ENCODE measurements at places on chromosomes 2 and 18.

GRCh38 chr2:238650536-238650935 is 197.3 kb upstream of the TWIST2 start:
- DNase-seq = no peak

DNA sequence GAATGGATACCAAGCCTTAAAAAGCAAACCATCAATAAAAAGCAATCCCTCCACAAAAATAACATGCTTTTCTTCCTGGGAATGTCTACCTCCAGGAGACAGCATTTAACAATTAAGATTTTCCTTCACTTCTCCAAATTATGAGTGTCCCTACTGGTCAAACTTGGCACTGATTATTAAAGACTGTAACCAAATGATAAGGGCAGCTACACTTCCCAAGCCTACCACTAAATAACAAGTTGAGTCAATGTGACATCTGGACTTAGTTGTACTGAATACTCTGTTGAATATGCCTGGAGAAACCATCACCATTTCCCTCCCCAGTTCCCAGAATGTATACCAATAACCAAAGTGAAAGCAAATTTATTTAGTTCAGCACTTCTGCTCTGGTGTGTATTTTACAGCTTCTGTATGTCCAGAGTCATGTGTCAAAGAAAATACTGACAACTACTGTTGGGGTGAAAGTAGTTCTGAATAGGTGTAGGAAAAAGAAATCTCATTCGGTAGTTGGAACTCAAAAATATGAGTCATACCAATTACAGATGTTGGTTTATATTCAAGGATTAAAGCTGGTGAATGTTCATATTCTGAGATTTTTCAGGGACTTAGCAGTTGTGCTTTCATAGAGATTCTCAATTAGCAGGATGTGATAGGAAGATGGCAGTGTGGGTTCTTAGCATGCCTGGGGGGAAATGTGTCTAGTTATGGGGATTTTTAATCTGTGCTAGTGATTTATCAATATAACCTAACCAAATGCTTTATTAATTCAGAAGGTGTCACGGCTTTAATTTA is 1291.6 kb upstream of the GYPC start:
- DNase-seq = no peak

- no peak for DNase-seq
Observed at GRCh38 chr2:66370824-66371223, 64.1 kb upstream of the MEIS1 start.

DNA sequence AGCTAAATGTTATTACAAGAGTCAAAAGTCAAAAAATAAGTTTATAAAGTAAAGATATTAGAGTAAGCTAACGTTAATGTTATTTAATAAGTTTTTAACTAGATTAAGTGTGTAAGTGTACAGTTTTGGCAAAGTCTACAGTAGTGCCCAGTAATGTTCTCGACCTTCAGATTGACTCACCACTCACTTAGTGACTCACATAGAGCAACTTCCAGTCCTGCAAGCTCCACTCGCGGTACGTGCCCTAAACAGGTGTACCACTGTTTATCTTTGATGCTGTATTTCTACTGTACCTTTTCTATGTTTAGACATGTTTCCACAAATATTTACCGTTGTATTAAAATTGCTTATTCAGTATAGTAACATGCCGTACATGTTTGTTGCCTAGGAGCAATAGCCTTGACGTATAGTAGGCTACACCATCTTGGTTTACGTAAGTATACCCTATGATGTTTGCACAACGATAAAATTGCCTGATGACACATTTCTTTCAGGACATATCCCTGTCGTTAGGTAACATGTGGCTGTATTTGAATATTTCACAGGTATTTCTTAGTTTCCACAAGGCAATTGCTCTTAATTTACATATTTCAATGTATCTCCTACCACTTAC is 1641.9 kb upstream of the PIK3C3 start:
- no peak for DNase-seq

DNA sequence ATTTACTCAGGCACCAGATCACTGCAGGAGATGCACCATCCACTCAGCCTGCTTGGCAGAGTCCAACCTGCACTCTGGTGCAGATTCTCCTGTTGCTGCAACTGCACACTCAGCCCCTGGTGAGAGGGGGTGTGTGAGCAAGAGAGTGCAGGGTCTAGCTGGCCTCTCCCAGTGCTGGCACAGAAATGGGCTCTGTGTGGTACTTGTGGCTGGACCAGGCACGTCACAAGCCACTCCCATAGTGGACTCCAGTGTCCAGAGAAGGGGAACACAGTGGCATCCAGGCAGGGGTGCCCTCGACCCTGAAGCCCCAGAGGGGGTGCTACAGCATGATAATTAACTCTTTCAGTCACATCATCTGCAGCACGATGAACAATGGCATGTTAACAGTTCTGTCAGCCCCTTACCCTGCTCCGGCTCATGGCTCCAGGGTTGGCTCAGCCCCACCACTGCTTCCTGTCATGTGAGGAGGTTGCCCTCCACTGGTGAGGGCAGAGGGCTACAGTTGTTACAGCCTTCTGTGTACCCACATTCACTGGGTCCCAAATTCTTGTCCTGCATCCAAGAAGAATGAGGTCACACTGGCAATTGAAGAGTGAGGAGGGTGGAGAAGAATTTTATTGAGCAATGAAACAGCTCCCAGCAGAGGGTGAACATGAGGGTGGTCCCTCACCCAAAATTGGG is 135.7 kb downstream of the EVA1A start:
- no peak for DNase-seq

- DNase-seq = no peak
Observed at GRCh38 chr2:72457801-72458516, 310.3 kb upstream of the CYP26B1 start.

DNA sequence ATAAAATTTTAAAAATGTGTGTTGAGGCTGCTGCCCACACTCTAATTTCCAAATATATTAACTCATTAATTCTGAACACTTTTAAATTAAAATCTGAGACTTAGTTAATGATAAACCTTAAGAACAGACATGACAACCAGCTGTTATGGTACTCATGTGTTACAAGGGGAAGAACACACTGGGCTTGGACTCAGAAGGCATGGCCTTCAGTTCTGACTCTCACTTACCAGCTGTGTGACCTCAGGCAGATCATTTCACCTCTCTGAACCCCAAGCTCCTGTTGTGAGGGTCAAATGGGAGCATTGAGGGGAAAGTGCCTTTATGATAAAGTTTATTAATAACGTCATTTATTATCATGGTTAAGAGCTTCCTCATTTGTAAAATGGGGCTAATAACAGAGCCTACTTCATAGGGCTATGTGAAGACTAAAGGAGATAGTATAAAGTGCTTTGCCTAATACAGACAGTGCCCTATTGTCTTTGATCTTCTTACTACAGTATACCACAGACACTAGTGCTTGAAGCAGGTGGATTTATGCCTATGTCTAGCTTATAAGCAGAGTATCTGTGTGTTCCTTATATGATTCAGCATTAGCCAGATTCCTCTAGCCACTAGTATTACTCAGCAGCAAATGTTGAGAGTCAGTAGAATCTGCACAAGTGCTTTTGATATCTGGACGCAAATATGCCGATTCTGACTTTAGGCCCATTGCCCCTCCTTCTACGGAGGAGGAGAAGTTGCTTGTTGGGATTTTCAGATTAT is 99.6 kb downstream of the SGPP2 start:
- no peak for DNase-seq

DNA sequence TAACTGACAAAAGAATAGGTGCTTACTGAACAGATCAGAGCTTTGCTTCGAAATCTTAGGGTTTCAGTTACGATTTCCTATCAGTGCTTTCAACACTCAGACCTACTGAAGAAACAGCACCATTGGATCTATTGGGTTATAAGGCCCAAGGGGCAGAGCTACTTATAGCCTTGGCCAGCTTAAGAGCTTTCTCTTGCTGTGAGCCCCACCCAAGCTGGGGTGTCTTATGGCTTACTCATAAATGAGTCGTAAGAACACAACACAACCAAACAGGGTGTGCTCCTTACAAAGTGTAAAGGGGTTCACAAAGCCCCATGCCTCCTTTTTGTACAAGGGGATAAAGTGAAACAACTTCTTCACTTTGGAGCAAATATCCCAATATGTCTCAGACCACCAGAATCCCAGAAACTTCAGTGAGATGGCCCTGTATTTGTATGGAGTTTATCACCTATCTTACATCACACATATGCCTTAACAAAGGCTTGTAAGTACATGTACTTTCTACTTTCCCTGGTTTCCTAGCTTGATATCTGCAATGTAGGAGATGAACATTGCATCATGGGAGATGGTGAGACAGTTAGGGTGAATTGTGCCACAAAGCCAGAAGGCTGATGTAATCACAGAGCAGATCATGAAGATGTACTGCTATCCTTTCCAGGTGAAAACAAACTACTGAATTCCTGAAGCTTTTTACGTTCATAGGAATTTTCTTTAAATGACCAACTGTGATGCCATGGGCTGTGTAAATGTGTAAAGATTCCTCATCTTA is 115.5 kb upstream of the GLI2 start:
- DNase-seq = no peak

DNA sequence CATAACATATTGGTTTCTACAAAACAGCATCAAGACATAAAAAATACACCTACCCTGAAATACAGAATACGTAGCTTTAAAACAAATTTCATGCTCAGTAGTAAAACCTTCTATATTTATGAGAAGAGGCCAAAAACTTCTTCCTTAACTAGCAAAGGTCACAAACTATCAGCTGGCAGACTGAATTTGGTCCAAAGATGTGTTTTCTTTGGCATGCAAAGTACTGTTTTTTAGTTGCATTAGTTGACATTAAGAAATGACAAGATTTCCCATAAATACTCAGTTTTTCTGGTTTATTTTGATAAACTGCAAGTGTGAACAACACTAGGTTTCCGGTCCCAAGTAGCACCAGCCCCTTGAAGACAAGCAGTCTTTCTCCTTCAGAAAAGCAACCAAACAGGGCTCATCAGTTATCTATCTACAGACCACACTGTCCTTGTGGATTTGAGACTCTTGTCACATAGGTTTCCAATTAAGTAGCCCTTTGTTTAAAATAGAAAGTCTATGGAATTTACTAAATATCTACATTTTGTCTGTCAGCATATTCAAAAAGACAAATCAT is 35.6 kb downstream of the SLC25A12 start:
- DNase-seq = no peak

DNA sequence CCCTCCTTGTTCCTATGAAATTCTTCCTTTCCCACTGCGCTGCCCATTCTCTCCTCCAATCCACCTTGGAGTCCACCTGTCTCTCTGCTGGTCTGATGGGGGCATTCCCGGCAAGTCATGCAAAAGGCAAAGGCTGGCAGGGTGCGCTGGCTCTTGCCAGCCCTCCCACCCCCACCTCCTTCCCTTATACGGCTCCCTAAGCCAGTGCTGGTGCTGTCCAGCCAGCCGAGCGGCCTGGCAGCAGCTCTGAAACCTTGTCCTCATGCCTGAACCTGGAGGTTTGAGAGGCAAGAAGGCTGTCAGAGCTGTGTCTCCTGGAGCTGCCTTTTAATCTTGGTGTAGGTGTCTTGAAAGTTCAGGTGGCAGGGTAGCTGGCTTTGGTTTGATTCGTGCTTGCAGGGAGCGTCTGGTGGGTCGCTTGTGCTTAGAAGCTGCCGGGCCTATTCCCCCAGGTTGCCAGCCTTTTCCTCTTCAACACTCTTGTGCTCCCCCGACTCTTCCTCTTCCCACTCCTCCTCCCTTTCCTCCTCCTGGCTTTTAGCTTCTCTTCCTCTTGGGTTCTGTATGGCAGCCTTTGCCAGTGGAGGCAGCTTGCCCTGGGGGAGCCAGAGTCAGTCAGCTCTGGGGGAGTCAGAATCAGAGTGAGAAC is 748 bp downstream of the LIPG start:
- DNase-seq = no peak

DNA sequence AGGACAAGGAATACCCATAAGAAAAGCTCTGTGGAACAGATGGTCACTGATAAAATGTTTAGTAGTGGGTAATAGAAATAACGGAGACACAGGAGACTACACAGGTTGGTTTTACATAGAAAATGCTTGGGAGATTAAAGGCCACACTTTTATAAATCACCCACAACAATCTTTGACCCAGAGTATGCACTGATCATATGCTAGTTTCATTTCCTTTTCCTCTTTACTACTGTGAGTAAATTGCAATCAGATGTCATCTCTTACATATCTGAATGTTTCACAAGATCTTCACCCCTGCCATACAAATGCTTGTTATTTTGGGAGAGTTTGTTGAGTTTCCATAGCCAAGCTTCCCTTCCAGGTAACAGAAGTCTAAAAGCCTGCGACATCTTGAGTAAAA is 978.4 kb upstream of the KLHL29 start:
- DNase-seq = no peak

- no peak for DNase-seq
Observed at GRCh38 chr18:36295214-36295613, 2.3 kb upstream of the FHOD3 start.

- no peak for DNase-seq
Observed at GRCh38 chr2:45699032-45699658, 47.7 kb downstream of the PRKCE start.

- DNase-seq = no peak
Observed at GRCh38 chr18:80112624-80113248, 3.7 kb downstream of the ADNP2 start.

- DNase-seq = no peak
Observed at GRCh38 chr2:101339266-101339880, 30.9 kb upstream of the RNF149 start.

DNA sequence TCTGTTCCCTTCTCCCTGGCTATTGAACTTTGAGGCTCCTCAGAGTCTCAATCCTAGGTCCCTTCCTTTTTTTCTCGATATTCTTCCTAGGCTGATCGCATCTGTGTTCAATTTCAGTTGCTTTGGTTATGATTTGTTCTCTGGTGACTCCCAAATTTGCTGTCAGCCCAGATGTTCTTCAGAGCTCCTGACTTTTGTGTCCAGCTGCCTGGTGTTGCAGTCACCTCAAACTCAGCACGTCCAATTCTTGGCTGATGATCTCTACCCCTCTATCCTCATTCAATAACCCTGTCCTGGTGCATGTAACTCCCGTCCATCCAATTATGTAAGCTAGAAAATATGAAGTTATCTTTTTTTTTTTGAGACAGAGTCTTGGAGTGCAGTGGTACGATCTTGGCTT is 31.4 kb downstream of the DIS3L2 start:
- DNase-seq = no peak

DNA sequence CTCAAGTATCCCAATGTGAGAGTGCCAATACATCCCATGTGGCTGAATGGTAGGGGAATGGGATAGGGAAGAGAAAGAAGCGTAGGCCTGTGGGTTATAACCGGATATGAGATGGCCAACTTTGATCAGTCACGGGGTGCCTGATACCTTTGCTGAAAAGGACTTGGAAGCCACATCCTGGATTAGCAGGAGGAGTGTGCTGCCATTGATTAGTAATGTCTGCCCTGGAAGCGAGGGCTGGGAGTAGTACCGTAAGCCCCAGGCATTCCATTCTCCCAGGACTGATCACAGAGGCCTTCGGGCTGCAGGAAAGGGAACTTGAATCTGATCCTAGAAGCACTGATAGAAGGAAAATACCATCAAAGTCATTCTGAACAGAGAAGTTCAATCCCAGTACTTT is 218.5 kb downstream of the TFCP2L1 start:
- no peak for DNase-seq

GRCh38 chr2:100571668-100572067 is 8.9 kb downstream of the PDCL3 start:
- no peak for DNase-seq

GRCh38 chr2:190469771-190470170 is 61.6 kb downstream of the MFSD6 start:
- no peak for DNase-seq

- no peak for DNase-seq
Observed at GRCh38 chr18:8391068-8391467, 218.2 kb upstream of the RAB12 start.

Measured in stimulated activated CD8-positive, alpha-beta memory T cell treated with anti-CD3 and anti-CD28 coated beads, Interleukin-7, amount 100 ng/mL, for 4 hours (primary cell).